ENCODE measurements at places on chromosomes 6 and 20.

DNA sequence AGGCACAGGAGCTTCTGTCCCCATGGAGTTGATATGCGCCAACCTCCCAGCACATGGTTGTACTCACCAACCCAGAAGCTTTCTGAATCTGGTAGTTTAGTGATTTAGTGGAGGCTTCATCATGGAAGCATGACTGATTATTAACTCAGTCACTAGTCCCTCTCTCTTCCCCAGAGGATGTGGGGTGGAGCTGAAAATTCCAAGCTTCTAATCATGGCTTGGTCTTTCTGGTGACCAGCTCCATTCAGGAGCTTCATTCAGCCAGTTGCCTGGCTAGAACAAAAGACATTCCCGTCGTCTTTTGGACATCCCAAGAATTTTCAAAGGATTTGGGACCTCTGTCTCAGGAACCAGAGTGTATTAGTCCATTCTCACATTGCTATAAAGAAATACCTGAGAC lies 13.3 kb upstream of the SMIM13 start:
- DNase-seq = no peak

DNA sequence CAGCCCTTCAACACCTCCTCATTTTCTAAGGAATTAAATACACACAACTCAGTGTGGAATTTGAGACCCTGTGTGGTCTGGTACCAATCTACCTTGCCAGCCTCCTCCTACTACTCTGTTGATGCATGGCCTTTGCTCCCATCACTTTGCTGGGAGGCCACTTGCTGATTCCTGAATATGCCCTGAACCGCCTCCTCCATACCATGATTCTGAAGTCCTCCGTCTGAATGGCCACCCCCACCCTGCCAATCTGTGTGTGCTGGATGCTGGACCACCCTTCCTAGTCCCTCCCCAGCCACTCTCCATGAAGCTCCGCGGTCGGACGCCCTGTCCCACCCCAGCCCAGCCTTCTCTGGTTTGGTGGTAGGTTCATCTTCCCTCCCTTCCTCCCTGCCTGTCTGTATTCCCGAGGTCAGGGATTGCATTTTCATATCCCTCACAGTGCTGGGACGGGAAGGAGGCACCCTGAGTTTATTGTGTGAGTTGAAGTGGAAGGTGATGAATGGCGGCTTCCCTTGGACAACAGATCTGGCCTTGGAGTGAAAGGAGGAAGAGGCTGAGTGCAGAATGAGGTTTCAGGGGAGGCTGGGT lies 138.3 kb downstream of the CDC5L start:
- no peak for DNase-seq

- DNase-seq = no peak
Observed at GRCh38 chr6:168078943-168079405, at the start of gene FRMD1. Gene FRMD1 (minus strand): TSS chr6:168079212. CDS start chr6:168079094, 118 bp downstream.

- DNase-seq = no peak
Observed at GRCh38 chr6:63441266-63441956, 121.6 kb upstream of the LGSN start.

DNA sequence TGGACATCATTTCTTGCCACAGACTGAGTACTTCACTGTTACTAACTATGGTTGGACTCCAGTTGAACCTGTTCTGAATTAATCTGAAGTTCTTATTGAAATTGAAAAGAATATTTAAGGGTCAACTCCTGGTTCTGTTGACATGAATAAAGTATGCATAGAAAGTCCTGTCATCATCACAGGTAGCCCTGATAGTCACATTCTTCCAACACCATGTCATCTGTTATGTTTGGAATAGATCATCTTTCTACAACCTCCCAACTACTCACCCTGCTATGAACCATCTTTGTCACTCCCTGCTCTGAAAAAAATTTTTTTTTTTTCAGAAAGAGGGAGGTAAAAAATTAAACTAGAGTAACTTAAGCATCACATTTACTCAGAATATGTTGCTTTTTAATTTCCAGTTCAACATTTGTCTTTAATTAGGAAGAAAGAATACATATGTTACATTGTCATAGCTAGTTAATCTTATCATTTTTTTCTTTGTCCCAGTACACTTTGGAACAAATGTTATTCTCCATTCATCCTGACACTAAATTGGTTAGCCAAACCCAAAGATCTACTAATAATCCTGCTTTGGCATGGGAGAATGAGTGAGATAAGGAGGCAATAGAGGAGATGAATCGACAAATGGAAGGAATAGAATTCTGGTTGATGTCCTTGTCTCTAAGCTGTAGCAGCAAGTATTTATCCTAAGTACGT lies 775.1 kb upstream of the NRSN1 start:
- no peak for DNase-seq

DNA sequence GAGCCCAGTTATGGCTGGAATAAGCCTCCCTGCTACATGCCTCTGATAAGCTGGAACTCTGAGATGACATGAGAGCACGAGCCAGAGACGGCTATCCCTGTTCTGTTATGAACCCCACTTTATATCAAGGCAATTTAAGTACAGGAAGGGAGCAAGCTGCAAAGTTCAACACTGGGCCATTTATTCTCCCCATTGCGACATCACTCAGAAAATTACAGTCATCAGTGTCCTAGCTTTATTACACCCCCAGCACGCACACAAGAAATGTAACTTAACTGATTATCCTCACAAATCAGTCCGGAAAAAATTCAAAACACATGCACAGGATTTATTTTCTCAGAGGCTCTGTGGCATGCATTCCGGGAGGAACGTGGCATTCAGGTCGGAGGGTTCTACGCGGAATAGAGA lies 125.3 kb upstream of the SLC2A12 start:
- no peak for DNase-seq

DNA sequence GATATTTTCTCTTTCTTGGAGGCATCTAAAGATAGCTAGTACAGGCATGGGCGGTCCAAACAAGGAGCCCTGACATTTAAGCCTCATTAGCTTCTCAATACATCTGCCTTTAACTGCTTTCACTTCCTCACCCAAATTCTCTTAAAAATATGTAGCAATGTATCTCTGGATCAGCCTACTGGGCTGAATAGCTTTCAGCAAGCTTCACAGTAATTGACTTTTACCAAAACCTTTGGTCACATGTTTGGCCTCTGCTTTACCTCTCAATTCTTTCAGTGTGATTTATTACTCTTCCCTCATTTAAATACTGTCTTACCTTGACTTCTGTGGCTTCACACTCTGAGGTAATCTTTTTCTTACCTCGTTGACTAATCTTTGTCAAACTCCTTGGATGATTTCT lies 1618.1 kb downstream of the GRIK2 start:
- DNase-seq = no peak

GRCh38 chr6:70538376-70538775 lies 28.4 kb upstream of the SDHAF4 start:
- no peak for DNase-seq

GRCh38 chr20:31670371-31671228 lies 32.9 kb downstream of the COX4I2 start:
- no peak for DNase-seq

- DNase-seq = no peak
Observed at GRCh38 chr6:151609146-151609902, 115.5 kb downstream of the CCDC170 start.

- DNase-seq = no peak
Observed at GRCh38 chr6:158257781-158258180, 54.5 kb upstream of the TULP4 start.

GRCh38 chr20:36004045-36004444 lies 35.7 kb downstream of the CNBD2 start:
- DNase-seq = no peak

DNA sequence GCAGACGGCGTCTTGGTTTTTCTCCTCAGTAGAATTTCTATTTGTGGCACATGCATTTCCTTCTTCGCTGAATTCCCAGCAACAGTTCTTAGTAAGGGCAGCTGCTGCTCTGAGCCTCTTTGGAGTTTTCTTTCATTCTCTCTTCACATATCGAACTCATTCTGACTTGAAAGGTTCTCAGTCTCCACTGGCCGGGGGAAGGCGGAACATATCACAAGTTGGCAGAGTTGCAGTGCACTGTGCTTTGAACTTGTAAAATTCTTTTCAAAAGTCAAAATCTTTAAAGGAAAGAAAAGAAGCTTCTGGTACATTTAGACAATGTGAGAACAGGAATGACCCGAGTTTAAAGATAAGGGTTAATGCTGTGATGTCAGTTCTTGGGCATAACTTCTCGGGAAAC lies 286.1 kb upstream of the MAP3K7 start:
- DNase-seq = no peak

GRCh38 chr6:137829641-137830083 lies 37.4 kb upstream of the TNFAIP3 start:
- no peak for DNase-seq

DNA sequence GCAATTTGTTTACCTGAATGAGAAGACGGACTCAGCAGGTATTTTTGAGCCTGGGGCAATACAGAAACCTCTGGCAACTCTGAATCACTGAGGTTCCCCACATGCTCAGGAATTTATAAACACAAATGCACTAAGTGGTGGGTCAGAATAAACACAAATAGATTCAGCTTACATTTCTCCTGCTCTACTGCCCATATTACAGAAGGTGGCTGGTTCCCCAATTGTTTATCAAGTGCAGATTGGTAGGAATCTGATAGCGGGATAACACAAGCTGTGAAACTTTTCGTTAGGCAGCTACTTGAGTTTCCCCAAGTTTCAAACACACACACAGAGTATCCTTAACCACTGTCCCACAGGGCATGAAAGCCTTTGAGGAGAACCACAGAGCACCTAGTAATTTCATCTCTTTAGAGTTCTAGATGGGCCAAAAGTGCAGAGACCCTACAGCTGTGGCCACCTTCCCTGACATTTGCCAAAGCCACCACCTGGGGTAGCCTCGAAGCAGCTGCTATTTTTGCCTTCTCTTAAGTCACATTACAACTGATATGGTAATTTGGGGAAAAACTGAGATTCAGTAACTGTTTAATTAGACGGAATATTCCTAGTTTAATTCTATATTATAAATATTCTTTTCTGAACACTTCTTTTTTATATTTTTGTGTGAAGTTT lies 204.2 kb upstream of the PTCHD4 start:
- DNase-seq = no peak

- DNase-seq = no peak
Observed at GRCh38 chr20:63699466-63700198, 3.2 kb downstream of the TNFRSF6B start.

DNA sequence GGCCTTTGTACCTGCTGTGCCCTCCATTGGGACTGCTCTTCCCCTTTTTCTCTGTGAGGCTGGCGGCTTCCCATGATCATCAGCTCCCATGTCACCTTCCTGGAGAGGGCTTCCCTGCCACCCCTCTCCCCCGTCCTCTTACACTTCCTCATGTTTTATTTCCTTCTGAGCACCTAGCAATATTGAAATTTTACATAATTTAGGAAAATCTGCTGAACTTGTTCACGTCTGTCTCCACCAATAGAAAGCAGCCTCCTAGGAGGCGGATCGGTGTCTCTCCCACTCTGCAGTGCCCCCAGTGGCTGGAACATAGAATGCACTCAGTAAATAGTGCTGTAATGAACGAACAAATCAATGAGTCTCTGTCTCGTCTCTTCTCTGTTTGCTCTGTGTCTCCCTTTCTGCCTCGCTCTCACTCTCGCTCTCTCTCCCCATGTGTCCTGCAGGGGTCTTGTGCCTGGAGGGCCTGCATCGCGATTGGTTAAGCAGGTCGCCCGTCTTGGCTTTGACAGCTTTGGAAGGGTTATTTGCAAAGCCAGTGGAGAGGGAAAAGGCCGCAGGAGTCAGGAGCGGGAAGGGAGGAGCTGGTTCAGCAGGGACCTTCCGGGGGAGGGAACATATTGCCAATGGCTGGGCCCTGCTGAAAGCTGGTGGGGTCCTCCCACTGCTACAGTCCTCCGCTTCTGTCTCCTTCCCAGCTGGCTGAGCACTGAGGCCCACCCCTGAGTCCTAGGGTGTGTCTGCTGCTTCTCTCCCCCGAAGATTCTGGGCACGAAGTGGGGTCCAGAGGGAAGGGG lies 12.1 kb upstream of the OCSTAMP start:
- peak; percentile 61 for DNase-seq

GRCh38 chr6:110360676-110361075 lies 2.5 kb upstream of the METTL24 start:
- no peak for DNase-seq

- DNase-seq = no peak
Observed at GRCh38 chr6:22827760-22828159, 258.4 kb downstream of the HDGFL1 start.

DNA sequence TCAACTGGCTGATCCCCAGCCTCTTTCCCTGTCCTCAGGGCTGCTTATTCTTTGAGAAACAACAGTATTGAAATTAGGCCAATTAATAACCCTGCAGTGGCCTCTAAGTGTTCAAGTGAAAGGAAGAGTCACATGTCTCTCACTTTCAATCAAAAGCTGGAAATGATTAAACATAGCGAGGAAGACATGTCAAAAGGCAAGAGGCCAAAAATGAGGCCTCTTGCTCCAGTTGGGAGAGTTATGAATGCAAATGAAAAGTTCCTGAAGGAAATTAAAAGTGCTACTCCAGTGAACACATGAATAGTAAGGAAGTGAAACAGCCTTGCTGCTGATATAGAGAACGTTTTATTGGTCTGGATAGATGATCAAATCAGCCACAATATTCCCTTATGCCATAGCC lies 131.5 kb downstream of the MACROD2 start:
- no peak for DNase-seq

DNA sequence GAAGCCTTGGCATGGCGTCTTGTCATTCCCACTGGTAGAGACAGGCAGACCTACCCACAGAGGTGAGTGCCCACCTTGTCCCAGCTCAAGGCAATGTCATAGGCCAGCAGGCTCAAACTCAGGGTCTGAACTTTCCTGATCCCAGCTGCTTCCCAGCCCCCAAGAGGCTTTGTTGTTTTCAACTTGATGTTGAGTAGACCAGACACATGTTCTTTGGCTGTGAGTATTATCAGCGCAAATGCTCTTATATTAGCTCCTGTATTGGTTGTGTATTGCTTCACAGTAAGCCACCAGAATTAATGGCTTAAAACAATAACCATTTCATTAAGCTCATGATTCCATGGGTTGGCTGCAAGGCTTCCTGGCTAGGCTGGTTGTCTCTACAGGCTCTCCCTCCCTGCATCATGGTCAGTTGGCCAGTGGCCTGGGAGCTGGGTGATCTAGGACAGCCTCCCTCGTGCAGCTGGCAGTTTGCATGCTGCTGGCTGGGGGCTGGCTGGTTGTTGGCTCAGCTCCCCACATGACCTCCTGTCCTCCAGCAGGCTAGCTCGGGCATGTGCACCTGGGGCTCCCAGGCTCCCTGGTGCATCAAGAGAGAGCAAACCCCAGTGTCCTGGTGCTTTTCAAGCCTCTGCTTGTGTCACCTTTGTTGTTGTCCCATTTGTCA lies 21.6 kb downstream of the TOX2 start:
- DNase-seq = no peak

GRCh38 chr6:32183483-32184083 lies 470 bp downstream of the AGER start:
- no peak for DNase-seq

- DNase-seq = no peak
Observed at GRCh38 chr20:36130390-36130789, 24.1 kb upstream of the EPB41L1 start.

GRCh38 chr6:23213193-23213592 lies 643.8 kb downstream of the HDGFL1 start:
- no peak for DNase-seq

DNA sequence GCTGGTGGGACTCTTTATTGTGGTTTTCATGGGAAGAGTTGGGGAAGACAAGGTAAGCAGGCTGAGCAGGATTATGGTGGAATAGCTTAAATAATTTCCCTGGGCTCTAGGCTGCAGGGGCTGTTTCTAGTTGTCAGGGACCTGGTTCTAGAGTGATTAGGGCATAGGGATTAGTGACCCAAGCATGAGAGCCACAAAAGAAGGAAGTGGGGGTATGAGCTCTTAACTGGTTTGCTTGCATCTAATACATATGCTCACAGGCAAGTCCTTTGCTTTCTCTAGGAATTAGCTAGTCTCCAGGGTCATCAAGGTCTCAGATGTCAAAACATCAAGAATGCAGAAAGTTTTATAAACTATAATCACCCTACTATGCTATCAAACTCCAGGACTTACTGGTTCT lies 67.5 kb upstream of the NRN1 start:
- DNase-seq = no peak
